Bone marrow (tissue), 2 donors: ENCODE measurements at places on chromosomes 12 and 14.

DNA sequence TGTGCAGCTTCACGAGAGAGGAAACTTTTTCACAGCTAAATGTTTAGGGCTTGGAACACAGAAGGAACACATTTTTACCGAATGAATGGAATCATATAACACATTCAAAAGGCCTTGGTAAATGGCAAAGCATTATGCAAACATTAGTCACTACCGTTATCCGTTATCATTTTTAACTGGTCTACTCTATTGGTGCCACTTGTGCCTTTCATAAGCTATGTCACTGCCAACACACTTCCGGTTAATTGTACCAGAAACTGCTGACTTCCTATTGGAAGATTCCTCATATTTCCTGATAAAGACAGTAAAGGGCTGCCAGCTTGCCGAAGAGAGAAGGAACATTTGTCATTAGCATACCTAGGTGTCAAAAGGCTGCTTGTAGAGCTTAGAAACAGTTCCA, 169.2 kb downstream of the APAF1 start:
- no peak for DNase-seq

DNA sequence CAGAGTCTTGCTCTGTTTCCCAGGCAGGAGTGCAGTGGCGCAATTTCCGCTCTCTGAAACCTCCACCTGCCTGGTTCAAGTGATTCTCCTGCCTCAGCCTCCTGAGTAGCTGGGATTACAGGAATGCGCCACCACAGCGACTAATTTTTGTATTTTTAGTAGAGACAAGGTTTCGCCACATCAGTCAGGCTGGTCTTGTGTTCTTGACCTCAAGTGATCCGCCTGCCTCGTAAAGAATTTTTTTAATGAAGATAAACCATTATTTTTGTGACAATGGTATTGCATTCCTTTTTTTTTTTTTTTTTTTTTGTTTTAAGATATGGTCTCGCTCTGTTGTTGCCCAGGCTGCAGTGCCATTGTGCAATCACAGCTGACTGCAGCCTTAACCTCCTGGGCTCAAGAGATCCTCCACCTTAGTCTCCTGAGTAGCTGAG, 25.8 kb downstream of the ACVR1B start:
- no peak for DNase-seq

DNA sequence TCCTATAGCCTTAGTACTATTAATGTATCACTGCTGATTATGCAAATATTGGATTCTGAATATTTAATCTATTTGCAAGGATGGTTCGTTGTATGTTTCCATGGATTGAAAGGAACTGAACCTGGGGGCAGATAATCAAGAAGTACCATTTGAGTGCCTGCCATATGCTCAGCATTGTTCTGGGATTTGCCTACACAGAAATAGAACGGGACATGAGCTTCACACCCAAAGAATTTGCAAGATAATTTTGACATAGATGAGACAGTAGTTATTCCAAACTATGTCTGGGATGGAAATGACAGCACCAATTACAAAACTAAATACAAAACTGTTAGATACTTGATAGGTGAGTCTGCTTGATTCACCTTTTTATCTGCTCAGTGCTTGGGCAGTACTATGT, 132.7 kb upstream of the NPAS3 start:
- DNase-seq, result no peak

DNA sequence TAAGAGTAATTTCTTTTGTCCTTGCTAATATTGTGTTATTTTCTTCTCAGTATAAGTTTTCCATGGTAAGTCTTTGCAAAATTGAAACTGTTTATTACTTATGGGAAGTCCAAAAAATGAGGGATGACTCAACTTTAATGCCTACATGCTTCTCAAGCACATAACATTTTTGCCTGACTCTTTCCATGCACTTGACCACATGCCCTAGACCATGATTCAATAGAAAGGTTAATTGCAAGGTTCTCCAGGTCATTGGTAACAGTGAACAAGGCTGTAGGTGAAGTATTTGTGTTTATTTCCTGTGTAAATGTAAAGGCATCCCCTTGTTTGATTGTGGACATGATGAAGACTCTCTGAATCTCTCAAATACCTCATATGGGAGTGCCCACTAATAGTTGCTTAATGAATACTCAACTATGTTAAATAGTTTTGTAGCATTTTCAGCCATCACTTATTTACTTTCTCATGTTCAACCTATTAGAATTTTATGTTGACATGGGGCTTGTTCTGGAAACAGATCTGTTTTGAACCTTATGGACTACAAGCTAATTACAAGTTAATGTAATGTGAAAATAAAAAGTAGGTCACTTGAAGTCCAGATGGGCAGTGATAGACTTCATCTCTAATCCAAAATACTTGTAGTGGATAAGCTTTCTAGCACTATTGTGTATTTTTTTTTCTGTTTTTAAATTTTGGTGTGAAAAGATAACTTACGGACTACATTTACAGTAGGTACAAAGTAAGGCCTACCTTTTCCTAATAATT, 131.7 kb downstream of the TMTC2 start:
- no peak for DNase-seq

GRCh38 chr12:69056743-69057515, 124.0 kb upstream of the CPM start:
- DNase-seq, result no peak

- DNase-seq, result no peak
Observed at GRCh38 chr12:92471551-92471950, 231.2 kb upstream of the PLEKHG7 start.

- no peak for DNase-seq
Observed at GRCh38 chr12:4829161-4829792, 80.4 kb upstream of the KCNA1 start.

- DNase-seq, result no peak
Observed at GRCh38 chr12:43937947-43938346, 102.1 kb downstream of the TMEM117 start.

DNA sequence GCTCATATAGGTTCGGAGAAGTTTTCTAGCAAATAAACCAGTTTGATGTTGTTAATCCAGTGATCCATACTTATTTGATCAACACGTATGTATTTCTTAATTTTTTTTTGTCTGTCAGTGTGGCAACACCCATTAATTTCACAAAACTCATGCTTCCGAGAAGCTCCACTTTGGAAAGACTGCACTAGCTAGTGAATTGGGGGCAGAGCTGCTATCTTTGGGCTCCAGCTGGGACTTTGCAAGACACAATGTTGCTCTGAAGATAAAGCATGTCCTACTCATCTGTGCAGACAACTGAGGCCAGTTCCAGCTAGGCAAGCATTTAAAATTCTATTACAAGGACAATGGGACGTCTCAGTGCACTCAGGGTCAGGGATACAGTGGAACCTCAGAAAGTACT, 298.4 kb downstream of the NUAK1 start:
- DNase-seq, result no peak

- DNase-seq, result no peak
Observed at GRCh38 chr12:72037006-72037795, 98.6 kb downstream of the TPH2 start.

DNA sequence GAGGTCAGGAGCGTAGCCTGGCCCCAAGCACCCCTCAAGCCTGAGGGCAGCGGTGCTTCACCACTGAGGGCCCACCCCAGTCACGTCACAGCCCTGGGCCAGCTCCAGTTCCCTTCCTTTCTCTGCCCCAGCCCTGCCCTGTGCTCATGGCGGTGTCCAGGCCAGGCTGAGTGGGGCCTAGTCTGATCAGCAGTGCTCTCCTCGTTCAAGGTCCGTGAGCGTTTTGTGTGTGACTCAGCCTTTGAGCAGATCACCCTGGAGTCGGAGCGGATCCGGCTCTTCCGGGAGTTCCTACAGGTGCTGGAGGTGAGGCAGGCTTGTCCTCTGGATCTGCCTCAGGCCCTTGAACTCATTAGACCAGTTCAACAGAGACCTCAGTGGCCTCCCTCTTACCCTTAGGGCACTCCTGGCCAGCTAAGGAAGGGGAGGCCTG, 19.0 kb downstream of the PRPF40B start:
- no peak for DNase-seq

GRCh38 chr12:95694136-95694535, 96.4 kb downstream of the NTN4 start:
- DNase-seq, result no peak

DNA sequence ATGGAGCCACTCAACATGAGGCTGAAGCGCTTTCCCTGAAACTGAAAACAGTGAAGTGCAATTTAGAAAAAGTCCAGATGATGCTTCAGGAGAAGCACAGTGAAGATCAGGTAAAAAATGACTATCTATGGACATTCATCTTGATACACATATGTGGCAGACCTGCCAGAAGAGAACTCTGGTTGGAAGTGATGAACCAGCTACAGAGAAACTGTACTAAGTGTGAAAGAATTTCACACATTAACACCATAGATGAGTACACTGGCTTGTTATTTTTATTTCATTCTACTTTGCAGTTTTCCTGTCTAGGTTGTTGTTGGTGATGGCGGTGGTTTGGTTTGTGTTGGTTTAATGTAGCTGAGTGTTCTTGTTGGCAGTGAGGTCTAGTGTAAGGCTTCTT, 174.7 kb downstream of the ESR2 start:
- no peak for DNase-seq

DNA sequence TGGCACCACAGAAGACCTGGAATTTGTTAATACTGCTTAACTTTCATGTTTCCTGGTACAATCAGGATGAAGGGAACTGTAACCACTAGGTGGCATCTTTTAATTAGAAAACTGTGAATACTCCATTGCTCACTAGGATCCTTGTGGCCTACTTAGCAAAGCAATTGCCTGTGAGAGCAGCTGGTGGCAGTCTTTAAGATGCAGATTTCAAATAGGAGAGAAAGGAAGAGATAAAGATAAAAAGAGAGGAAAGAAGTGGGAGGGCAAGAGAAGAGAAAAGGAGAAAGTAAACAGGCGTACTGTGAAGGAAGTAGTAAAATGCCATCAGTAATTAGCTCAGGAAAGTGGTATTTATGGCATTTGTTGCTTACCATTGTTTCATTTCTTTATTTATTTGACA, 114.5 kb downstream of the RAD51B start:
- peak; percentile 66 for DNase-seq

GRCh38 chr12:49187184-49187583, 1.7 kb downstream of the TUBA1A start:
- no peak for DNase-seq

GRCh38 chr12:89051065-89051677, 301.1 kb downstream of the DUSP6 start:
- DNase-seq, result no peak

DNA sequence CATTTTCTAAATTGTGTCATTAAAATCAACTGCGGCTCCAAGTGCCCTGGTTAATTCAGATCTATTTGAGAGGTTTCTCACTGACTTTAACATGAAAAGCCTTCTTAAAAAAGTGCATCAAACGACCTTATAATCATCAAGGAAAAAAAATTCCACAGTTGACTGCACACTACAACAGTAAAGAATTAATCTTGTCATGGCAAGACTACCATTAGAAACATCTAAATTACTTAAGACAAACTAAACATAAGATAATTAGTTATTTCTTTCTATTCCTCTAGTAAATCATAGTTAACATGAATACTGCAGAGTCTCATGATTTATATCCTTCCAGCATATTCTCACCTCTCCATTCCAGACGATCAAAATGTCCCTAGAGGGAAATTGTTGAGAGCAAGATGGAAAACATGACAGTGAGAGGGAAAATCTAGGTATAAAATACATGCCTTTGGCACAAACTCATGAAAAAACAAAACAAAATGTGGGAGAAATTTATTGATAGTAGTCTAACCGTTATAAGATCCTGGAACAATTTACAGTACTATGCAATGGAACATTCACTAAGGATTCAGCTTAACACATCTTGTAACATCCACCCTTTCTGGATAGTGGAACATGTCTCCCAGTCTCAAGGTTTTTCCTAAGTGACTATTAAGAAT, 112.5 kb downstream of the PRKD1 start:
- no peak for DNase-seq

DNA sequence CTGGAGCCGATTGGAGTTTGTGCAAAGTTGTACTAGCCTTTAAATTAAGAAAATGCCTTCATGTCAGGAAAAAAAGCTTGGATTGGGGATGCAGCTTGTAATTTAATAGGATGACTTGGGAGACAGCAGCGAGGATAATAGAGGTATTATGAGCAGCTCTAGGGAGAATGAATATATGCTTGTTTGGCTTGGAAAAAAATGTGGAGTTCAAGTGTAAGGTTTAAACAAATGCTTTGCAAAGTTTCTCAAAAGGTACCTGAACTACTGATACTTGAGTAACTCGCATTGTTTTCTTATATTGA, 65.3 kb upstream of the RASSF3 start:
- no peak for DNase-seq

GRCh38 chr12:6383572-6384498, at the start of gene LTBR:
Gene LTBR, plus strand, starts transcription at chr12:6384162. Its CDS starts 197 bp downstream, at chr12:6384359.
- DNase-seq, result peak; percentile 75

GRCh38 chr12:40103043-40103442, 2.8 kb downstream of the SLC2A13 start:
- DNase-seq, result no peak

- DNase-seq, result no peak
Observed at GRCh38 chr14:79050787-79051727, 880.9 kb downstream of the NRXN3 start.

- no peak for DNase-seq
Observed at GRCh38 chr12:95648990-95649791, 97.9 kb upstream of the USP44 start.

- DNase-seq, result no peak
Observed at GRCh38 chr12:67893022-67893580, 96.1 kb upstream of the IFNG-AS1 start.

GRCh38 chr12:123591702-123592481, 7.5 kb downstream of the TMED2 start:
- no peak for DNase-seq

- no peak for DNase-seq
Observed at GRCh38 chr12:92568691-92569090, 134.1 kb upstream of the PLEKHG7 start.

DNA sequence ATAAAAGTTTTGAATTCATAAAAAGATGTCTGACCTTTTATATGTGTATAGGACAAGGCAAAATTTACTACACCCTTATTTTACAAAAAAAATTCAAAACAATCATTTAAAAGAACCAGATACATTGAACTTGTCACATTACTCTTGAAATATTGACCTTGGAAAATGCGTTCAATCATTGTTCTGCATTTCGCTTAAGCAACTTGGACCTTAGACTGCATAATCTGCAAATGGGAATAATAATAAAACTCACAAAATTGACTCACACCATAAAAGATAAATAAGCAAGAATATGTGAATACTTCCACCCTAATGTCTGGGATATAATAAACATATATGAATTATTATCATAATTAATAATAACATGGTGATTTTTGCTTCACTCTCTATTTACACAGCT, 69.4 kb upstream of the PTPRB start:
- DNase-seq, result no peak

- no peak for DNase-seq
Observed at GRCh38 chr14:30681752-30682355, 59.7 kb downstream of the SCFD1 start.

DNA sequence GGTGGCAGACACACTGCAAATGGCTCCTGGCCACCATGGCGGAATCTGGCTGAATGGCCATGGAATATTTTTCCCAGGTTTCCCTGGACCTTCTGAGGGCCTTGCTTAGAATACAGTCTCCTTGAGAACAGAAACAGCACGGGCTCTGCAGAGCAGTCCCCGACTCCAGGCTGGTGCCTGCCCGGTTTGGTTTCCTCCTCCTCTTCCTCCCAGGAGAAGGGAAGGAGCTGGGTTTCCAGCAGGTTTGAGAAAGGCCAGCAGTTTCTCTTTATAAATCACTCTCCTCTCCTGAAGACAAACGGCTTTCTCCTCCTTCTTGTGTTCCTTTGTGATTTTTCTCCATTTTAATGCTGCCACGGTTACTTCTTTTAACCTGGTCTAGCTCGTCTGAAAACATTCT, 106.8 kb upstream of the RFLNA start:
- DNase-seq, result no peak
